Activated CD8-positive, alpha-beta T cell treated with anti-CD3 and anti-CD28 coated beads for 36 hours (primary cell): ENCODE measurements at places on chromosomes 1 and 21.
A peak's percentile ranks its signal among the peaks of the same experiment; 100 is the strongest.

DNA sequence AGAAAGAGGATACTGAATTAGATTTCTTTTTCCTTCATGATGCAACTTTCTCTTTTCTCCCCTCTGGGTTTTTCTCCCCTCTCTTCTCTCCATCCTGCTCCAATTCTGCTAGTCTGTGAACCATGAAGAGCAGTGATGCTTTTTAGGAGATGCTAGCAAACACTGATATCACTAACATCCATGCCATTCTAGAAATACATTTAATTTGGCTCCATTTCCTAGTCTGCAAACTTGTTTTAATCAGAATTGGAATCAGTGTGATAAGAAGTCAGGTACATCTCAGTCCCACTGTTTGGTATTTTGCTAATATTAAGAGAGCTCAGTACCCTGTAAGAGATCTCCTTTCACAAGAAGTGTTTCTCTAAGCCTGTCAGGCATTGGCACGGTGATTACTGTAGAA is 437.1 kb downstream of the RWDD3 start:
- DNase-seq: no peak
- H3K4me1 ChIP-seq: no peaks in the 10 kb centered on the region
- no peak overlapping the region for H3K27ac ChIP-seq
- H3K27me3 ChIP-seq: no peaks in the 10 kb centered on the region

DNA sequence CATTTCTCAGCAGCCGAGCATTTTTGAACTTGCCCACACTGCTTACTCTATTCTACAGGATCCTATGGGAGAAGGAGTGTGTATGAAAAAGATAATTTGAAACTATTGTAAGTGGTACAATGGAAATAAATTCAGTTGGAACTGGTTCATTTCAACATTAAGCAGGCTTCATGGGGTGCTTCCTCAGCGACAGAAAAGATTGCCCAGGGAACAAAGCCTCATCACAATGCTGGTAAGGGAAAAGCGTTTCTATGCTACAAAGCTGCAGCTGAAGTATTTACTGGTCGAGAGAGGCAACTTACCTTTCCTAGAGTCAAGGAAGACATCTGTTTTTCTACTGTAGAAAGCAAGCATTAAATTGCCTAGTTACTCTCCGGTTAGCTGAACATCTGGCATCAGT is 568.2 kb upstream of the ZP4 start:
- H3K27ac ChIP-seq: no peak overlapping the region
- H3K4me1 ChIP-seq: no peaks in the 10 kb centered on the region
- no peak for DNase-seq
- H3K27me3 ChIP-seq: no peaks in the 10 kb centered on the region

GRCh38 chr1:64701886-64702285 is 43.0 kb upstream of the RAVER2 start:
- H3K4me3 ChIP-seq: no peak overlapping the region
- no peak overlapping the region for H3K27ac ChIP-seq
- H3K36me3 ChIP-seq: no peaks in the 10 kb centered on the region

GRCh38 chr1:50982611-50983010 is 12.6 kb downstream of the CDKN2C start:
- no peak for DNase-seq
- peaks cover 11% of the 10 kb centered on the region for H3K4me1 ChIP-seq
- H3K27me3 ChIP-seq: peaks cover 8% of the 10 kb centered on the region
- no peak overlapping the region for H3K4me3 ChIP-seq

GRCh38 chr1:87449348-87449963 is 120.8 kb downstream of the LMO4 start:
- H3K36me3 ChIP-seq: no peaks in the 10 kb centered on the region
- H3K27ac ChIP-seq: peak overlapping the region; percentile 75
- H3K27me3 ChIP-seq: no peaks in the 10 kb centered on the region
- DNase-seq: peak; percentile 53
- H3K4me3 ChIP-seq: no peak overlapping the region

GRCh38 chr1:248823517-248824001 is 2.2 kb downstream of the SH3BP5L start:
- peak overlapping the region; percentile 5 for H3K4me3 ChIP-seq
- H3K27me3 ChIP-seq: no peaks in the 10 kb centered on the region
- no peak overlapping the region for H3K27ac ChIP-seq
- no peak for DNase-seq

- no peak for DNase-seq
- H3K27me3 ChIP-seq: no peaks in the 10 kb centered on the region
- H3K4me3 ChIP-seq: no peak overlapping the region
- H3K36me3 ChIP-seq: no peaks in the 10 kb centered on the region
- peaks cover 31% of the 10 kb centered on the region for H3K4me1 ChIP-seq
- H3K27ac ChIP-seq: no peak overlapping the region
Observed at GRCh38 chr1:59041646-59042277, 255.1 kb upstream of the FGGY start.

DNA sequence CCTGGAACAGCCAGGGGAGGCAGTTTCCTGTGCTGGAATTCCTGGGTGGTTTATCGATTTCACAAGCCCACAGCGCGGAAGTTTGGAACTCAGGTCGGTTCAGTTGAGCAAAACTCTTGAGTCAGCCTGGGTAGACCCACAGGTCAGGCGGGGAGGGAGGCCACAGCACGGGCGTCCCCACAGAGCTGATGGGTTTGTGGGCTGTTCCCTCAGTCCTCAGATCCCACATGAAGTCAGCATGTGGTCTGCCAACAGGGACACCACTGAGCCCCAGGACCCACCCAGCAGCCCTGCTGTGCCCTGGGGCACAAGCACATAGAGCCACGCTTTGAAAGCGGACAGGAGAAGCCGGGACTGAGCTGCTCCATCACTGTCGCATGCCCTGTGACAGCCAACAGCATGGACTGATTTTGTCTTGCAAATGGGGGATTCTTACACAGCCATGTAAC is 17.4 kb downstream of the BMP8A start:
- H3K27me3 ChIP-seq: peaks cover 3% of the 10 kb centered on the region
- H3K27ac ChIP-seq: no peak overlapping the region
- H3K36me3 ChIP-seq: no peaks in the 10 kb centered on the region
- DNase-seq: peak; percentile 10
- H3K4me1 ChIP-seq: peaks cover 10% of the 10 kb centered on the region

- H3K4me1 ChIP-seq: peaks cover 12% of the 10 kb centered on the region
- H3K4me3 ChIP-seq: no peak overlapping the region
- H3K27ac ChIP-seq: peak overlapping the region; percentile 18
Observed at GRCh38 chr1:29218223-29218622, 12.5 kb downstream of the MECR start.

DNA sequence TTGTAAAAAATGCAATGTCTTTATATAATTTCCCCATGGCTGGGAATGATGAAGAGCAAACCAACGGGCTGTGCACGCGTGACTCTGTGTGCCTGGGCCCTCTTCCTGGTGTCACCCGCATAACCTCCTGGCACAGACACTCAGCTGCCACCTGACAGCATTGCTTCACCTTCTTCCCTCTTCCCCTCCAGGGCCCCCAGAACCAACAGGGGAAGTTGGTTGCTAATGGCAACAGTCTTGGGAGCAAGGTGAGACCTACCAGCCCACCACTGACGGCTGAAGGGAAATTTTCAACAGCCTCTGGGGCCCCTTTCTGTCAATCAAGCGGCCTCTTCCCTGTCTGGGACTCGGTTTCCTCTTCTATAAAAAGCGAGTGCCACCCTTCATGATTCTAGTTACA is 33.2 kb downstream of the SSBP3 start:
- peak; percentile 66 for DNase-seq
- no peaks in the 10 kb centered on the region for H3K27me3 ChIP-seq
- peak overlapping the region; percentile 71 for H3K27ac ChIP-seq
- H3K4me1 ChIP-seq: peaks cover 82% of the 10 kb centered on the region
- H3K36me3 ChIP-seq: peaks cover 3% of the 10 kb centered on the region

- H3K36me3 ChIP-seq: peaks cover 16% of the 10 kb centered on the region
- H3K4me3 ChIP-seq: peak overlapping the region; percentile 91
- H3K4me1 ChIP-seq: peaks cover 55% of the 10 kb centered on the region
- no peaks in the 10 kb centered on the region for H3K27me3 ChIP-seq
- DNase-seq: no peak
- H3K27ac ChIP-seq: peak overlapping the region; percentile 89
Observed at GRCh38 chr1:1777583-1777899, 729 bp downstream of the NADK start.

- no peaks in the 10 kb centered on the region for H3K27me3 ChIP-seq
- no peaks in the 10 kb centered on the region for H3K36me3 ChIP-seq
- H3K27ac ChIP-seq: no peak overlapping the region
Observed at GRCh38 chr1:72037745-72038343, 244.5 kb downstream of the NEGR1 start.

DNA sequence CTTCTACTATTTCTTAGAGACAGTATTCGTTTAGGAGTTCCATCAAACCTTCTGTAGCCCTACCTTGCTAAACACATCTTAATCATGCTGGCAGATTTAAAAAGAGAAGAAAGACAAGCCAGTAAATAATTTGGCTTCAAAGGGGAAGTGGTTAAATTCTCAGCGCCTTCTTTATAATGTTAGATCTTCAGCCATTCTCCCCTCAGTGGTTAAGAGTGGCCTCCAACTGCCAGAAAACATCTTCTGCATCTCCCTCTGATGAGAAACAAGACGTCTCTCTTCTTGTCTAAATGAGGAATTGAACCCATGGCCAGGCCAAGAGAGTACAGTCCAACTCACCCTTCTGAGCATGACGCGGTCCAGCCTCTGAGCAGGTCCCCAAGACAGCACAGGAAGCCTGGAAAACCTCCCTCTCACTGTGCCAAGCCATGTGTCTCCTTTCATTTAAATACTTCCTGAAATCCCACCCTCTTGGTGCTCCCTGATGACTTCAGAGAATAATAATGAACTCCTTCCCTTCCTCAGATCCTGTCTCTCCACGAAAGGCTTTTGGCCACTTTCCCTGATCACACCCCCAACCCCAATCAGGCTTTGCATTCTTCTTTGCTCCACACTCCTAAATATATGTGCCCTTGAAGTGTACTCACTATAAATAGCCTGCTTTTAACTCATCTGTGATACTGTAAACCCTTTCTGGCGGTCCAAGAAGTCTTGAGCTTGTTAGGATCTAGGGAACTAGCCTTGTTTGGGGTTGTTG is 16.4 kb upstream of the LRRC52 start:
- H3K27ac ChIP-seq: no peak overlapping the region
- H3K27me3 ChIP-seq: peaks cover 32% of the 10 kb centered on the region
- H3K4me1 ChIP-seq: no peaks in the 10 kb centered on the region
- no peak for DNase-seq
